NCI-H524 treated with DMSO at 0.1 percent for 48 hours (cell line): ENCODE measurements at places on chromosomes 5 and 9.

- no peak for DNase-seq
Observed at GRCh38 chr5:515273-515836, 8.9 kb downstream of the SLC9A3 start.

DNA sequence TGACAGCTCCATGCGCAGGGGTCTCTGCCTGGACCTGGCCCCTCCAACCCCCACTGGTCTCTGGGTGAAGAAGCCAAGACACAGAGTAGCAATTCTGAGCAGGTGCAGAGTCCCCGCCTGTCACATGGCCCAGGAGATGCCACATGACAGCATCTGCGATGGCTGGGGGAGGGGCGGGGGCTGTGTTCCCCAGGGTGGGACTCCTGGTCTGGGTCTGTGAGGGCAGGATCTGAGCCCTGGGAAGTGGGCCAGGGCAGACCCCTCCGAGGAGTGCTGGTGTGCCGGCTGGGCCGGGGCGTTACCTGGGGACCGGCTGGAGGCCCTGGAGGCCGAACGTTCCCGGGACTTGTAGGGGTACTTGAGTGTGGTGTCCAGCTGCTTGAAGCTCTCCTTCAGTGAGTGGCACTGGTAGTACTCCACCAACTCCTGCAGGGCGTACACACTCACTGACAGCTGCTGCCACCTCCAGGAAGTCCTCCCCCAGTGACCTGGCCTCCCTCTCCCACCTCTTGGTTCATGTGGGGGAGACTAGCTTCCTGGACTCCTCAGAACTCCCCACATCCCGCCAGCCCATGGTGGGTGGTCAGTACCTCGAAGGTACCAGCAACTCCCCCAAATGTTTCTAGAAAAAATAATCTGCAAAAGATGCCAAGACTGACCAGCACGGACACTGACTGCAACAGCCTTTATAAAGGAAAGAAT is 32.1 kb upstream of the SARDH start:
- DNase-seq: peak; percentile 27

GRCh38 chr9:124126648-124127646 is 115.4 kb downstream of the LHX2 start:
- no peak for DNase-seq

DNA sequence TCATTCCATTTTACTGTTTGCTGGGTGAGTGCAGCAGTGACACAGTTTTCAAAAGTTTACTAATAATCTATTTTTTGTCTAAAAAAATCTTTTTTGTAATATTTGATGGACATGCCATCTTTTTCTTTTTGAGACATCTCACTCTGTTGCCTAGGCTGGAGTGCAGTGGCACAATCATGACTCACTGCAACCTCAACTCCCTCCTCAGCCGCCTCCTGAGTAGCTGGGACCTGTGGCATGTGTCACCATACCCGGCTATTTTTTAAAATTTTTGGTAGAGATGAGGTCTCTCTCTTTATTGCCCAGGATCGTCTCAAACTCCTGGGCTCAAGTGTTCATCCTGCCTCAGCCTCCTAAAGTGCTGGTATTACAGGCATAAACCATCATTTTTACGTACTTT is 86.0 kb downstream of the KDM4C start:
- no peak for DNase-seq

DNA sequence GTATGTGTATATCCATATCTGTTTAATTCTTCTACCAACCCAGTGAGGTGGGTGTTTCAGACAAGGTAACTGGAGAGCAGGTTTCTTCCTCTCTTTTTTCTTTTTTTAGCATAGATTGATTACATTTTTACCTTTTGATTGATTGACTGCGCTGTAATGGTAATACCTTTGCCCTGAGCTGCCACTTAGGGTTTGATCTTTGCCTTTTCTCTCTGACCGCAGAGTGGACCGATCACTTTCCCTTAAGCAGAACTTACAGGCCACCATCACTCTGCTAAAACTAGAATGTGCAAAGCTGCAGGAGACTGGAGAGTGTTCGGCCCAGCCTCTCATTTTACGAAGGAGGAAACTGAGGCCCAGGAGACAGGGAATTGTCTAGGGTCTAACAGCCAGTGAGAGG is 38.0 kb downstream of the RCL1 start:
- no peak for DNase-seq

DNA sequence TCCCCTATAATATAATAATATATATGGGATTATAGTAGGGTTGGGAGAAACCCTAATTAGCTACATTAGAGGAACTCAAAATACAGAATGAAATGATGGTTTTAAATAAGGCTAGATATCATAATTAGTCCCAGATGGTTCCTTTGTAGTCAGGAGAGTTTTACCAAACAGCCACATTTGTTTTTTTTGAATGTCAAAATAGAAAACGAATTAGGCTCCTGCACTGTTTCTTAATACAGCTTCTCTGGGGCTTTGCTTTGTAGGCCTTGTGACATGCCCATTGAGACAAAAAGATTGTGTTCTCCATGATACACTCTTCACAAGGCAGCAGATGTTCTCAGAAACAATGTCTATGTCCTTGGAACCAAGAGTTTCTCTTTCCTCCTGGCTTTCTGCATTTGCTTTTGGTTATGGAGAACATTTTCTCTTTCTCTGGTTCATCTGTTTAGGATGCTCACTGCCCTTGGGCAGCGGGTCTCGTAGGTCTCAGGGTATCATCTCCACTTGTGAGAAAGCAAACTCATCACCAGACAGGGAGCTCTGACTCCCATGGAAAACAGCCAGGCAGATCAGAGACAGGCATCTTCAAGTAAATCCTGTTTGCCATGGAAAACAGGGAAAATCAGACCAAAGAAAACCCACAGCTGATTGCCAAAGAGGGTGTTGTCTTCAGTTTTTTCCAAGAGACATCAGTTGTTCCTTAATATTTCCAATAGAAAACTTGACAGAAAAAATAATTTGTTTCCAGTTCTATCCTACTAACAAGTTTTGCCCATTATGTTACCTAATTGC is 54.1 kb upstream of the RPS23 start:
- no peak for DNase-seq

DNA sequence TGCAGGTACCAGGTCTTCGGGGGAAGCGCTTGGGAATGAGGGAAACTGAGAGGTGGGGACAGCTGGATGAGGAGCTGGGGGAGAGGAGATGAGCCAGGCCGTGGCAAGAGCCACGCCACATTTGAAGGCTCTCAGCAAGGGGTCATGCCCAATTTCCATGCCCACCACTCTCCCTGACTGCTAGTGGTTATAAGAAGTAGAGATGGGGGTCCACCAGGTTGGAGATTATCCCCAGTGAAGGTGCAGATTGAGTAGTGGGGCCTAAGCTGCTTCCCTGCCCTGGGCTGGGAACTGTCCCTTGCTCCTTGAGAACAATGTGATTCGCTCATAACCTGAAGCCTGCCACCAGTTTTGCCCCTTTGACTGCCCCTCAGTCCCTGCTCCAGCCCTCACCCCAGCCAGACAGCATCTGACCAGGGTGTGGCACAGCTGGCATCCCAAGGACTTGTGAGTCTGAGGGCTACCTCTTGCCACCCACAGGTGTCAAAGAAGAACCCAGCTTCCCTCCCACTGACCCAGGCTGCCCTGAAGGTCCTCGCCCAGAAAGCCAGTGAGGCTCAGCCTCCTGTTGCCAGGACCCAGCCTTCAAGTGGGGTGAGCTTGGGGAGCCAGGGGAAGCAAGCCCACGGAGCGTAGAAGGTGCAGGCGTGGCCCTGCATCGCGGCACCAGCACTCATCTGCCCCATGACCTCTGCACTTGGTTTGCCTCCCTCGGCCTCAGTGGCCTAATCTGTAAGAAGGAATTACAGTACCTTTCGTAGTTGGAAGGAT is 21.5 kb downstream of the CD74 start:
- DNase-seq: no peak

DNA sequence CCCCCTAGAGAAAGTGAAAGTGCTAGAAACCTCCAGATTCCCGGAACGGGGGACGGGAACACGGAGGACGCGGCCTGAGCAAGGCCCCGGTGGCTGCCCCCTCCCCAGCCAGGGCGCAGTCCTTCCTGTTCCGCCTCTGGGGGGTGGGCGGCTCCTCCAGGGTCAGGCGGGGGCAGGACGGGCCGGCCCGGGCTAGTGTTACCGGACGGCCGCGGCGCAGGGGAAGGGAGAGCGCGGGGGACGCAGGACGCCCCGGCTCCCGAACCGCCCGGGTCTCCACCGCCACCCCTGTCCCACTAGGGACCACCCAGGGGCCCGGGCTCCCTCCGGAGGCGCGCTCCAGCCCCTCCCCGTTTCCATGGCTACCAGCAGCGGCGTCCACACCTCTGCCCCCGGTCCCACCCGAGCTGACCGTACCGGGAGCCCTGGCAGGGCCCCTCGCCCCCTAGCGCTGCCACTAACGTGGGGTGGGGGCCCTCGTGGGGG is 579 bp downstream of the SLC12A7 start:
- DNase-seq: no peak

- no peak for DNase-seq
Observed at GRCh38 chr5:176362233-176362490, 598 bp upstream of the KIAA1191 start.

- no peak for DNase-seq
Observed at GRCh38 chr5:79255786-79256557, 20.0 kb downstream of the JMY start.

DNA sequence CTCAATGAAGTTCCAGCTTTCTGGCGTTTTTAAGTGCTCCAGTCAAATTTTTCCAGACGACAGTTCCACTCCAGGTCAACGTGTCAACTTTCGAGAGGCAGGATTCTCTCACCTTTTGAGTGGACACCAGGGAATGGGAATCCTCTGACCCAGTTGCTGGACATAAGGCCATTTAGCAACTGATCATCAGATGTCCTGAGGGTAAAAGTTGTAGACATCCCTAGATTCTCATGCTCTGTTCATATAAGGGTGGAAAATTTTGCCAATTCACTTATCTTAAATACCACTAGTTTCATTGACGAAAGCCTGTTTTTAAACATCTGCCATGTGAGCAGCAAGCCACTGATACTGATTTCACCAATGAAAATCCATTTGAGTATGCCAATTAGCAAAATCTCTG is 275.5 kb downstream of the MAST4 start:
- no peak for DNase-seq

DNA sequence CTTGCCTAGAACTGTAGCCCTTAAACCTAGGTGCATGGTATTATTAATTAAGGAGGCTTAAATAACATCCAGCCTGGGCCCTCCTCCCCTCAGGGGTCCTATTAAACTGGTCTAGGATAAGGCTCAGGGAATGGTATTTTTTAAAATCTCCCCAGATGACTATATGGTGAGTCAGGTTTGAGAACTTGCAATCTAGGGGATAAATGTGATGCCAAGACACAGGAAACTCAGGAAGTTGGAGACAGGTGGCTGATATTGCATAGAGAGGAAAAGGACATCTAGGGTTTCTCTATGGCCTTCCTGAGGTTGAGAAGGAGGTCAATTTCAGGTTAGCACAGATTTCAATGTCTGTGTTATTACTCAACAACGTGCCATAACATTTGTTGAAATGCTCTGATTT is 581.0 kb downstream of the TLE1 start:
- no peak for DNase-seq

DNA sequence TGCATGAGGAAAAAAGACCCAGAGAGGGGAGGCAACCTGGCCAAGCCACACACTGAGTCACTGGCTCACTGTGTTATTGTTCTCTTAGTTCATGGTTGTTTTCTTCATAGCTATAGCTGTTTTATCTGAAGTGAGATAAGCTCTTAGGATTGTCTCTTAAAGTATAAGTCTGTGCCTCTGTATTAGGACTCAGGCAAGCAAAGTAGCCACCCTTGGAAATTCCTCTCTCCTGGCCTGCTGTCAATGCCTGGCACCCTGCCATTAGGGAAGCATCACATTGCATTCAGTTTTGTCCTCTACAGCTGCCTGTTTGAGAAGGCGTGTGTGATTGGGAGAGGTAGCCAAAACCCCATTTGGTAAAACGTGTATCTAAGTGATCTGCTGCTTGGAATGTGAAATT is 147.4 kb upstream of the GLRA1 start:
- DNase-seq: peak; percentile 17

DNA sequence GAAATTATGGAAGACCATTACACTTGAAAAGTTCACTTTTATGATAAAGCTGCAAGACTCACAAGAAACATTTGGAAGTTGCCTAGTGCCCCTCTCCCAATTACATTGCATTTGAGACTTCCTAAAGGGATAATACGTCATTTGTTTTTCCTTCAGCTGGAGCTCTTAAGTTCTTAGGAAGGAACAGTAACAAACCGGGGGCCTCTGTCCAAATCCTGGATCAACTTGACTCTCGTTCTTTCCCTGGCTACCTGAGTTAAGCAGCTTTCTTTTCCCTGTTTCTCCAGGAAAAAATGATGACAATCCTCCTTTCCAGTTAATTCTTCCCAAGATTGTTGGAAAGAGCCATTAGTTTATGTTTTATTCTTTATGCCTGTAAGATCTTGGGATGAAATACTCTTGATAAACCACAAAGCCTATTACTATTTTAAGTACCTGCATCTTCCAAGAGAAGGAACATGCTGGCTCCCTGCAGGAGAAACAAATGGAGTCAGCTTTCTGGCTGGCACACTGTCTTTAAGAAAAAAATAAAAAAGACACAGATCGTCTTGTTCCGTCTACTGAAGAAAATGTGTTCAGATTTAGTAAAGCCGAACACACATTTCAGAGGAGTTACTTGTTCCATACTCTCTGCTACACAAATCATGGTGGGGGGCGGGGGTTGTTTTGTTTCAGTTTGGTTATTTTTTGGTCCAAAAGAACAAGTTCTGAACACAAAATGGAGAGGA is 297.9 kb downstream of the EFNA5 start:
- DNase-seq: no peak

DNA sequence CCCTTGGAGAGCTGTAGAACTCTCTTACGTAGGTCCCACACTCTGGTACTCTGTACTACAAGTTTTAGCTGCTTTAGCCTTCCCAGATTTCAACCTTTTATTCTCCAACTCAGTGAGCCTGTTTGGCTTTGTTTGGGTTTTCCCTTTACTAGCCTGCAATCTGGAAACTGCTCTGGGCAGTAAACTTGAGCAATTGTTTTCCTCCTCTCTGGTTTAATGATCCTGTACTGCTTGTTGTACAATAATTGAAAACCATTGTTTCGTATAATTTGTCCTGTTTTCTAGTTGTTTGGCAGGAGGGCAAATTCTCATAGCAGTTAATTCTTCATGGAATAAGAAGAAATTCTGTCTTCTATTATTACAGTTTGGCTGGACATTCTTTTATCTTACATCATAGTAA is 62.8 kb upstream of the TLX3 start:
- no peak for DNase-seq

DNA sequence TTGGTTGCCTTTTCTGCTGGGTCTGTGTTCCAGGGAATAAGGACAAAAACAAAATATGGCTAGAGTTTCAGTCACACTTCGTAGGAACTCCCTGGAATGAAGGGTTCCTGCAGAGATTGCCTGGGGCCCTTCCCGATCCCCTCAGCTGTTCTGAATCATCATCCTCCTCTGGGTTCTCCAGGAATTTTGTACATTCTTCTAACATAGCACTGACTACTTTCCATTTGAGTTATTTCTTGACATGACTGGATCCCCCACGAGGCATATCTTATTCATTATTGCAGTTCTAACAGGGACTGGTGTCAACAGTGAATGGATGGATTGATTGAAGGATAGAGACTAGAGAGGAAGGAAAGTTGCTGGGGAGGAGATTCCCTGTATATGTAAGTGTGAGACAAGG is 49.2 kb upstream of the TNC start:
- no peak for DNase-seq
